Stimulated activated CD4-positive, alpha-beta T cell treated with anti-CD3 and anti-CD28 coated beads, TNF-alpha, amount 100 ng/mL, for 48 hours (primary cell): ENCODE measurements at places on chromosomes 5 and 9.
A peak's percentile ranks its signal among the peaks of the same experiment; 100 is the strongest.

GRCh38 chr9:131417264-131418142 lies 23.6 kb downstream of the PRRC2B start:
- DNase-seq = no peak

DNA sequence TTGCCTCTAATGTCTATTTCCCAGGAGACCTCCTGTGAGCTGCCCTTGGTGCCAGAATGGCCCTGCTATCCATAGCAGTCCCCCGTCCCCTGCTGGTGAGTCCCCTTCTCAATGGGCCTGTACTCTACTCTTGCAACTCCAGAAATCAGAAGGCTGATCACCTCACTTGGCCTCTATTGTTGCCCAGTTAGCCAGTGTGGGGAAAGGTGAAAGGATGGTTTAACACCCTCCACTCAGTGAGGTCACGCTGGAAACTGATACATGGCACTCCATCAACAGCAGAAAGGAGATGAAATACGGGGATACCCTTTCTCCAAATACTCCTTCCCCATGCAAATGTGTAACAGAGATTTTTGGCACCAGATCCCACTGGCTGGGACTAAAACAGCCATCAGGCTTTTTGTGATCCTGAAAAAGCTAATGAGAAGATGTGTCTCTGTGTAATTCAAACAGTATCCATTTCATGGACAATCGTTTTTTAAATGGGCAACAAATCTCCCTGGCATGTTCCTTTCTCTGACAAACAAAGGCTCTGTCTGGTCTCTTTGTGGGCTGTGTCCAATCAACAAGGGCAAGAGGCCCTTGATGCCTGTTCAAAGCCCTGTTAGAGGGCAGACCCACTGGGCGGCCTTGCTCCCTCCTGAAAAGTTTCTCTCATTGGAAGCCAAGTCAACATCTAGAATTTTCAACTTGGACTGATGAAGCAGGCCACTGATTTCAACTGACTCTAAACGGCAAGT lies 343.7 kb downstream of the SPOCK1 start:
- DNase-seq = no peak

- DNase-seq = peak; percentile 26
These were observed 714 bp downstream of the UBE2D2 start for GRCh38 chr5:139561655-139562451.

DNA sequence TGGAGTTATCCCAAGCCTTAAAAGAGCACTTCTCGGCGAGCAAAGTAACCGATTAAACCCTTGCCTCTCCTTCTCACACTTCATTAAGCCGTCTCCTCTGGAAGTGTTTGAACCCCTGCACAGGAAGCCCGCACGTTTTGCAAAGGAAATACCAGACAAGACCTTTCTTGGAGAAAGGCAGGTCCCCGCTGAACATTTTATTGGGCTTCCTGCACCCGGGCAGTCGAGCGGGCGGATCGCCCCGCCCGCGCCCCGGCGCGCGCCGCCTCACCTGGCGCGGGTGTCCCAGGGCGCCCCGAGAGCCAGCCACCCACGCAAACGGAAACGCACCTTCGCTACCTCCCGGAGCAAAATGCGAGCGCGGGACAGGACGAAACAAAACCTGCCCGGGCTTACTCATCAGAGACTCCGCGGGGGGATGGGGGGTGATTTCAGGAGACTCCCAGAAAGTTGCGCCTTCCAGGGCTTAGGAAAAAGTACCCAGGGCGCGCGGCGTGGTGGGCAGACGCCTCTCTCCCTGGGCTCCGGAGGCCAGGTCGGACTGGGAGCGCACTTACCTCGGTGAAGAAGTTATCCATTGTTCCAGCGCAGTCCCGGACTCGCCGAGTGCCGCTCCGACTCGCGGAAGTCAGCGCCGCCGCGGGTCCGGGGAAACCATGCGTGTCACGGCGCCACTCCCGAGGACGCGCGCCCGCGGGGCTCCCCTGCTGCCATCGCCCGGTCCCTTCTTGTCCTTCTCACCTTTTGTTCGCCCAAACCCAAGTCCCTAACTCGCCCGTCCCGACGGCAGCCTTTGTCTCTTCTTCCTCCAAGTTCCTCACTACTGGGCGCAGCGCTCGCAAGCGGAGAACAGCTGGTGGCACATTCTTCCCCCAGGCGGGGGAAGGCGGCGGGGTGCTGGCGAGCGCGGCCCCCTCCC lies 598 bp downstream of the MYO10 start:
- no peak for DNase-seq

GRCh38 chr9:76688471-76689238 lies 75.6 kb upstream of the PCA3 start:
- DNase-seq = no peak

DNA sequence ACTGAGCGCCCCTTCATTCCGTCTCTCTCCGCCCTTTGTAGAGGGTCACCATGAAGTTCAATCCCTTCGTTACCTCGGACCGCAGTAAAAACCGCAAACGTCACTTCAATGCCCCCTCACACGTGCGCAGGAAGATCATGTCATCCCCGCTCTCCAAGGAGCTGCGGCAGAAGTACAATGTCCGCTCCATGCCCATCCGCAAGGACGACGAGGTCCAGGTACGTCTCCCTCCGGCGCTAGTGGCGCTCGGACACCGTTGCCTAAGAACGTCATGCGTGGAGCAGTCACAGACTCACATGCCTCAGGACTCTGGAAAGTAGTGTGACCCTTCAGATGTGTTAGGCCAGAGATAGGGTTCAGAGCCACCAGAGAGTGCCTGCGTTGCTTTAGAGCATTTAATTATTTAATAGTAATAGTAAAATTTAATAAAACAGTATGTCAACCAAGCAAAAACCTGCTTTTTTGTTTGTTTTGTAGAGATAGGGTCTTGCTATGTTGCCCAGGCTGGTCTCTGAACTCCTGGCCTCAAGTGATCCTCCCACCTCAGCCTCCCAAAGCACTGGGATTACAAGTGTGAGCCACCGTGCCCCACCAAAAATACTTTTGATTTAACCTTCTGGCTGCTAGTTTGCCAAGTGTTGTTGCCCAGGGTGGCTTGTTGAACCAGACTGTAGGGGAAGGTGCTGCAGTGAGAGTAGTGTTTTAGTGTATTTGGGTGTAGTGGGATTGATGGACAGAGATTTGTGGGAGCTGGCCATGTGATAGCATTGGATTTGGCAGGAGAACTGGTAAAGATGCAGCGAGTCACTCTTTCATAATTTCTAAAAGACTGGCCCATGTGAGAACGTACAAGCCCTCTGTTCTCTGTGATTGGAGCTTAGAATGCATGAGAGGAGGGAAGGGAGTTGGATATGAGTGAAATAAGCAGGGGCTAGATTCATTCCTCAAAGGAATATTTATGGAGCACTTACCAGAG lies 888 bp downstream of the RPL26L1 start:
- no peak for DNase-seq
